Breast epithelium (tissue), 4 donors: ENCODE measurements at places on chromosomes 7 and 10.

DNA sequence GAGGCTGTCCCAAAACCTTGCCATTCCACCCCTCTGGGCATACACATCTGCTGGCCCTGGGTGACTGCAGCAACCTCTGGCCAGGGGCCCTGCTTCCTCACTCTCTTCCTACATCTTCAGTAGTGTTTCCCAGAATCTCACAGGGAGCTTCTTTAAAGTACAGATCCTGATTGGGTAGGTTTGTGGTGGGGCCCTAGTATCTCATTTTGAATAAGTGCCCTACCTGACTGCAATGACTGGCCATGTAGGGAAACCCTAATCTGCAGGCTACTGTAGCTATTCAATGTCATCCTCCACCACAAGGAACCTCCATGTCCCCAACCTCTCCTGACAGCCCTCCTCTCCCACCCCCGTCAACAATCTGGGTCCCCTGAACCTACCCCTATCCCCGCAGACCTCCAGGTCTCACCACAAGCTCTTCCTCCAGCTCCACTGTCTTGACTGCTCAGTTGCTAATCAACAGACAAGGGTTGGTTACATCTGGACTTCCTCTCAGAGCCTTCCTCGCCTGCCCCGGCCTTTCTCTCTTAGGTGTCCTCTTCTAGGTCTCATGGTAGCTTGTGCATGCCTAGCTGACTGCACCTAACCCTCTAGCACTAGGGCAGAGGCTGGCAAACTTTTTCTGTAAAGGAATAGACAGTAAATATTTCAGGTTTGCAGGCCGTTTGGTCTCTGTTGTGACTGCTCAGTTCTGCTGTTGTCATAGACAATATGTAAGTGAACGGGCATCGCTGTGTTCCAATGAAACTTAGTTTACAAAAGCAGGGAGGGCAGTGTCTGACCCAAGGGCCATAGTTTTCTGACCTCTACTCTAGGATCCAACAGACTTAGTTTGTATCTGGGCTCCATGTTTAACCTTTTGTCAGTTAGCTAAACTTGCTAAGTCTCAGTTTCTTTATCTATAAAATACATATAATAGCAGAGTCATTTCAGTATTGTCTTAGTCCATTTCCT, 121.1 kb downstream of the AOAH start:
- no peak for DNase-seq

DNA sequence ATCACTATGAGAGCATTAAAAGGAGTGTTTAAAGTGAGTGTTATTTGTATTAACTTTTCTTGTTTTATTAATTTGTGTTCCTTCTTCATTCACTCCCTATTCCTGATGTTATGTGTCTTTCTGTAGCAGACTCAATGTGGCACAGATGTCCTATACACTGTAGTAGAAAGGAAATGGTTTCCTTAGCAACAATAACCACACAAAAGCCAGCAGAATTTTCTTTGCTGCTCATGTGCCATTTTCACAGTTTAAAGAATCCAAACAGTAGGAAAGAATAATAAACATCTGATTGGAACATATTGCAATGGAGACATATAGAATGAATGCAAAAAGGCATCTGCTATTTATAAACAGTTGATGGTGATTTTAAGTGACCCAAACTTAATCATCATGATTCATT, 763.6 kb downstream of the PHTF2 start:
- no peak for DNase-seq

DNA sequence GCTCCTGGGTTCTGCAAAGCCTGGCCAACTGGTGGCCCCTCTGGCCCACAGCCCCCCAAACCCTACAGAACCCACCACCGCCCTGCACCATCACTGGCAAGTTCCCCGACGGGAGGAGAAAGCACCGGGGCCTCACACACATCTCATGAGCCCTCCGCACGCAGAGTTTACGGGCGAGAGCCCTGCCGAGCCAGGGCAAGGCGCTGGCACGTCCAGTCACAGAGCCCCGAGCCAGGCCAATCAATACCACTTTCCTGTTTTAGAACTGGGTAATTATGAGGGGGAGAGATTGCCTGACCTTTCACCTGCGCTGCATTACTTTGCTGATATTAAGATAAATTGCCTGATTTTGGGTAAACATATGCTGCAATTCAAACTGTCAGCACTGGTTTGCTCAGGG, 113.3 kb downstream of the EBF3 start:
- no peak for DNase-seq

- DNase-seq: no peak
Measured at GRCh38 chr7:74218343-74218698, 8.5 kb downstream of the LAT2 start.

- DNase-seq: no peak
Measured at GRCh38 chr10:103854686-103855391, 537 bp downstream of the SH3PXD2A start.

DNA sequence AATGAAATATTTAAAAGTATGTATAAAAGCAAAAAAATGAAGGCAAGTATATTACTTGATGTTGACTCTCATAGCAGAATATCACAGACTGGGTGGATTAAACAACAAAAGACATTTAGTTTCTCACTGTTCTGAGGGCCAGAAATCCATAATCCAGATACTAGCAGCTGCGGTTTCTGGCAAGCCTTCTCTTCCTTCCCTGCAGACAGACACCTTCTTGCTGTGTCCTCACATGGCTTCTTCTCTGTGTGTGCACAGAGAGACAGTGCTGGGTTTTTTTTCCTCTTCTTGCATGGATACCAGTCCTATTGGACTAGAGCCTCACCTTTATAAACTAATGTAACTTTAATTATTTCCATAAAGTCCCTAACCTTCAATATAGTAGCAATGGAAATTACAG, 127.9 kb upstream of the AKR1E2 start:
- no peak for DNase-seq

DNA sequence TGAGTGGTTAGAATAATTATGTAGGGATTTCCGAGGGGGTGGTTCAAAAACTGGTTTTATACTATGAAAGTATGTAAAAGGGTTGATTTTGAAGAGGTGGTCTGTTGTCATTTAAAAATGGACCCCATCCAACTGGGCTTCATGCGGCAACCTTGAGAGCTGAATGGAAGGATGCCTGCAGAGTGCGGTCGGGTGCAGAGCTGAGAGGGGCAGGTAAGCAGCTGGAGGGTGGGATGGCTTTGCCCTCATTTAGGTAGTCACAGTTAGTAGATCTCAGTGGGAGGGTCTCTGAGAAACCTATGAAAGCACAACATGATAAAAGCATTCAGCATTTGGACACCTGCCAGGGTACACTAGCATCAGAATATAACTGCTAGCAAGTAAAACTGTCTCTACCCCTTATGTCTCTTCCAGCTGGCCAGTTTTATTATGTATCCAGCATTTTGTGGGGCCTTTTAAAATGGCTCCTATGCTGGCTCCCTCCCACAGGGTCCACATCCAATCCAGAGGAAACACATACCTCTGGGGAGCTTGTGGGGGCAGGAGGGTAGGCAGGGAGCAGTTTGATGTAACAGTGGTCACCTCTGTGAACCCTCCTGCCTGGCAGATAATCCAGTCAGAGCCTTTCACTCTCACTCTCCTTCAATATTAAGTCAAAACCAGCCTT, 75.9 kb upstream of the MAGI2 start:
- DNase-seq: no peak

DNA sequence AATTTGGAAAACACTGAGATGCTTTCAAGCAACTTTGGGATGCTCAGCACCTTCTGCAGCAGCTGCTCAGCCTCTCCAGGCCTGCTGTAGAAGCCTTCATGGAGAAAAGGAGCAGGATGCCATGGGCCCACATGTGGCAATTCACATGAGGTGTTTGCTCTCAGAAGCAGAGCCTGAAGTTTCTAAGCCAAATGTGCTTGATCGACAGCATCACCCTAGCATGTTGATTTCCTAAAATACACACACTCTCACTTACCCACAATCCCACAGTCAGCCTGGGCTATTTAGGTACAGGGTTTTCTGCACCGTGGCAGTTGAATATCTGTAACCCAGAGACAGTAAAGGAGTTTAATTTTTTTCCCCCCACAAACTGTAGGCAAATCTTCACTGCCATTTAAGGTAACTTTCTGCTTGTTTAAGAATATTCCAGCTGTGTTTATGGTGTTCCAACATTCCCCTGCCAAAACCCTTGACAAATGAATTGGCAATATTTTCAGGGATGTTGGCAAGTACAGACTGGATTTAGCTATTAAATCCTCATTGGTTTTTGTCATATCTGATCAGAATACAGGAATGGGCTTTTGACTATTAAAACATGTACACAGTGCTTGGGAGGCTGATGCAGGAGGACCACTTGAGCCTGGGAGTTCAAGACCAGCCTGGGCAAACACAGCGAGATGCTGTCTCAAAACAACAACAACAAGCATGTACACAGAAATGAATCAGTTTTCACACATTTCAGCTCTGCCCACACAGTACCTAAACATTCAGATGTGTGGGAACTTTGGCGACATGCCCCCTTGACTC, 244.2 kb downstream of the CELF2 start:
- no peak for DNase-seq

GRCh38 chr7:155312633-155313032, 15.0 kb downstream of the INSIG1 start:
- no peak for DNase-seq

GRCh38 chr10:110629680-110630191, 14.4 kb upstream of the RBM20 start:
- DNase-seq: no peak

DNA sequence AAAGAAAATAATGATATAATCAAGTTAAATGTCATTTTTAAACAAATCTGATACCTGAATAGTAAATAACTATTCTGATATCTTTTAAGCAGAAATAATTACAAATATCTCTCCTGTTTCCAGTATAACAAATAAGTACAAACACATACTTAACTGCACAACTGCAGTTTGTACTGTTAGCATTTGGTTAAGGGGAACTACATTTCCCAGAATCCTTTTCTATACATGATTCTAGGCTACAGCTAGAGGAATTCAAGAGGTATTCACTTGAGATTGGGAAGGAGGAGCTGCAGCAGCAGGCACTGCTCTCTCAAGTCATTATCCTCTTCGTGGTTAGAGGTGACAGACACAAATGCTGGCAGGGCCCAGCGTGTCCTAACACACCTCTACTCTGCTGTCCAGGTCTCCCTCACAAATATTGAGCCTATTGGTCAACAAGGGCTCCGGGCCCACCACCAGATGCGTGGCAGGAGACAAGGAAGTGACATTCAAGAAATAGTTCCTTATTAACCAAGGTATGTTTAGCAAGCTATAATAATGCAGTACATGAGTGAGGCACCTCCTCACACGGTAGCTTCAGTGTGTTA, 255.1 kb upstream of the MKLN1 start:
- DNase-seq: no peak

GRCh38 chr10:102429468-102429867, 2.9 kb downstream of the CUEDC2 start:
- no peak for DNase-seq
